ENCODE measurements at places on chromosomes 3 and 15.

DNA sequence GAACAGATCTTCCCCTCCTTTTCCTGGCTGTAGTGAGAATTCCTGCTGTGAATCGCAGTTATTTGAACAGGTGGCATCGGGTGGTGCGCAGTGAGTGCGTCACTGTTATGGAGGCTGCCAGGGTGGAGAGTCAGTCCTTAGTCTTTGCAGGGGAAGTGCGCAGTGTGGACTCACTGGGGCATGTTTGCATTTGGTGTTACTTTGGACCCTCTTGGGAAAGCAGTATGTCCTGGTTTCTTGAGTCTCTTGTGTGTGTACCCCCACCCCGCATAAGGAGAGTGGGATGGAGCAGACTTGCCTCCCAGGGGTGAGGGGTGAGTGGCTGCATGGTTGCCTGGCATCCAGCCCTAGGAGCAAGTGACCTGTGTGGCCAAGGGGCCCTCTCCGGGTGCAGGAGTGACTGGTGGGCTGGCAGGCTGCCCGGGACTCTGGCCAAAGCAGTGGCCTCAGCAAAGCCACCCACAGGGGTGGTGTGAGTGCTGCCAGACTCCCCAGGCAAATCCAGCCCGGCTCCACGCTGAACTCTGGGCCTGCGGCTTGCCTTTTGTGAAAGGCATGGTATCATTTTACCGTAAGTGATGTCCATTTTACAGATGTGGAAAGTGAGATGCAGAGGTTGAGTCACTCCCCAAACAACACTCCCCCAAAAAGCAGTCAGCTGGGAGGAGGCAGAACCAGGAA lies 46.4 kb downstream of the DNASE1L3 start:
- no peak for DNase-seq

- no peak for DNase-seq
These were observed 9.2 kb upstream of the LIMD1 start for GRCh38 chr3:45585371-45585770.

- DNase-seq, result no peak
These were observed 105.6 kb downstream of the GTPBP8 start for GRCh38 chr3:113096188-113096892.

GRCh38 chr3:141012571-141012970 lies 38.6 kb upstream of the SPSB4 start:
- no peak for DNase-seq

All from T-helper 9 cell (primary cell).